Left ventricle myocardium superior (tissue), 1 donor: ENCODE measurements at places on chromosomes 5 and 9. TPM values are rescaled to one million over a fixed set of nuclear protein-coding genes. Genes with fewer than 3 reads are reported as not detected.
A peak's percentile ranks its signal among the peaks of the same experiment; 100 is the strongest.

DNAJC25 gene
- total RNA-seq = 5.3 TPM

SLC46A2 gene
- not detected for total RNA-seq

SYK gene
- total RNA-seq = 5.1 TPM

SLC45A2 gene
- not detected for total RNA-seq

SPAG8 gene
- total RNA-seq = 3.2 TPM

DNA sequence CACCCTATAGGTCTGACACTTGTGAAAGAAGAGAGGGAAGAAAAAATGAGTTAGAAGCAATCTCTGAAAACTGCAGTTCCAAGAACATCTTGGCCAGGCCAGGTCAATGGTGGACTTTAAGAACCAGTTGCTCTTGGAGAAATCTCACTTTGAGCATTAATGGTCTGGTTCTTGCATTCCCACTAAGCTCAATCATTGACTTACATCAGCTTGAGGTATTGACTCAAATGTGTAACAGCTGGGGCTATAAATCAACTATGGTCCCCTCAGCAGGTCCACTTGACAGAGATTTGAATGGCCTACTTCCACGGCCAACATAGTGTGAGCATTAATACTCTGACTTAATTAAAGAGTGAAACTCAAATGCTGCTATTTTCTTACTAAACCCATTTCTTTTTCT lies 357.8 kb upstream of the RGMB start:
- no peak for DNase-seq

DNA sequence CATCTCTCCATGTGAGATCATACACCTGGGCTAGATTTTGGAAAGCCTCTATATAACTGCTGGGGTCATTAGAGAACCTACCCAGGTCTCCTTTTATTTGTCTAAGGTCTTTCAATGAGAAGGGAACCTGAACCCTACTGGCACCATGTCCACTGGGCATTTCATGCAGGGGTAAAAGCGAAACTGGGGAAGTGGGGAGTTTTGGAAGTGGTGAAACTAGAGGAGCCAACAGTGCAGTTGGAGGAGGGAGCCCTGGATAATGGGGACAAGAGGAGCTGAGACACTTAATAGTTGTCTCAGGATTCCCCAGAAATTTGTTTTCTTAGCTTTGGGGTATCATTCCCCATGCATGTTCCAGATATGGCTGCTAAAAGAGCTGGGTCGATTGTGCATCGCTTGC lies 169.0 kb upstream of the NREP start:
- DNase-seq = no peak

DNA sequence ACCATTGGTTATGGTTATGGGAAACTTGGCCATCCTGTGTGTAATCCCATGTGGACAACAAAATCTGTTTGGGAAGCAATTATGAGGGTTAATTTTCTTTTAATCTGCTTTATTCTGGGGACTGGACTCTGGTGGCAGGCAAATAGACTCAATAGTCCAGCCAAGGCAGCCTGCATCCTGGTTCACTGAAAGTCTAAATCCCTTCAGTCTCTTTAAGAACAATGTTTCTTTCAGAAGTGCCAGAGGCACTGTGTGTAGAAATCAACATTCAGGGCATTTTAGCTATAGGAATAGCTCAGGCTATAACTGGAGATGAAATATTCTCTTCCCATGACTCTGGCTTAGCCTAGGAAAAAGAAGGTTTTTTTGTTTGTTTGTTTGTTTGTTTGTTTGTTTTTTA lies 118.0 kb downstream of the SPATA31D1 start:
- no peak for DNase-seq

GRCh38 chr5:110738503-110738811 lies 350 bp upstream of the SLC25A46 start:
- no peak for DNase-seq

GRCh38 chr9:107541523-107541922 lies 52.0 kb upstream of the KLF4 start:
- DNase-seq = no peak

DNA sequence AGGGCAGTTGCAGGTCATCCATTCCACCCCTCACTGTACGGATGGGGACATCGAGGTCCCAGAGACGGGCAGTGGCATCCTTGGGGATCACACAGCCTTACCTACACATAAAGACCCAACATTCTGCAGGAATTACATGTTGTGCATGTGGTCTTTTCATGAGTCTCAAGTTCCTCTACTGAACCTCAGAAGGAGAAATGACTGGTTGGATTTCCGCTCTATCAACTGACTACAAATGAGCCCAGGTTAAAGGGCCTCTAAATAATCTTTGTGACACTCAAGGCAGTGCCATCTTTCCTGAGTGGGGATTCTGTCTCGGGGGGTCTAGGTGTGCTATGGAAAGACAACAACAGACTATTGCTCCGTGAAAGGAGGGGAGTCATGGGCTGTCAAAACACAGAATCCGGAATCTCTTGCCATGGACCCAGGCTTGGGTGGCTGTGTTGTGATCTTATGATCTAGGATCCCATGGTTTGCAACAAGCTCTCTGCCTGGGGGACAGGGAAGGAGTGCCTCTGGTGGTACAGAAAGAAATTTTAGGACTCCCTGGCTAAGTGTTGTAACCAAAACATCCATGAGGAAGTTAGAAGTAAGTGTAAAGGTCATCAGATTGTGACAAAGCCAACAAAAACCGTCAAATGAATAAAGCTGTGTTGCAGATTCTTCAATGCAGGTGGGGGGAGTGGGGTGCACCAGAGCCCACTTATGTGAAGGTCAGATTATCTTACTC lies 1.9 kb upstream of the SLC31A2 start:
- no peak for DNase-seq

DNA sequence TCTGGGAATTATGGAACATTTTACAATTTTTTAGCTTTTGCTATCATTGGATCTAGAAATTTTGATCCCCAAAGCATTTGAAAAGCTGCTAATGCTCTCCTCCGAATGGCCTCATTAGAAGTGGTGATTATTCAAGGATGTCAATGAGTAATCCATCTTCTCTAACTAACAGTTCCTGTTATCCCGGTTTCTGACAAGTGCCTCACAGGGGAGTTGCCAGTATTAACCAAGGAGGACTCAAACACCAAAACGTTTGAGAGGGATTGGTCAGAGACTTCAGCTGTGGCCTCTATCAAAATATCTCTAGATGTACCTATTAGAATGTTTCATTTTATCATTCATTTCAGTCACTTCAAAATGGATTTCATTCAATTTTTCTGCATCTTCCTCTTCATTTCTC lies 208.3 kb upstream of the ITGA1 start:
- no peak for DNase-seq

DNA sequence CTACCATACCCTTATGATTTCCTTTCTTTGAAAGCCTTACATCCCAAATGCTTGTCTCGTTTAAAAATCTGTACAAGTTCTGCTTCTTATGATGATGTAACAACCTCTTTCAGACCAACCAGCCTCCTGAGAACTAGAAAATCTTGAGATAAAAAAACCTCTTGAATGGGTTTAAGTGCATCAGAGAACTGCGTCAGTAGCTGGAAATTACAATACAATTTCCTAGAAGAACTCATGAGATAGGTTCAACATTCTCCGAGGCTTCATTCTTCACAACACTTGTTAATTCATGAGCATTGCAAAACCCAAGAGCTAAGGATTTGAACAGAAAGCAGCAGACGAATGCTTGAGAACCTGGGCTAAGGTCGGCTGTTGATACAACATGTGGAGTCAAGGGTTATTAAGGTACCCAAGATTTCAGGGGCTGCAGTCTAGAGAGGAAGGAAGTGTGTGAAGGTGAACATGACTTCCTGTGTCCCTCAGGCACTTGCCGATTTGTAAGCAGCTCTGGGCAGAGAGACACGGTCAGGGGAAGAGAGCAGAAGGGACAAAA lies 286.0 kb downstream of the ICE1 start:
- no peak for DNase-seq

- DNase-seq = peak; percentile 27
These were observed 1.6 kb downstream of the CLPTM1L start for GRCh38 chr5:1343315-1343751.

DNA sequence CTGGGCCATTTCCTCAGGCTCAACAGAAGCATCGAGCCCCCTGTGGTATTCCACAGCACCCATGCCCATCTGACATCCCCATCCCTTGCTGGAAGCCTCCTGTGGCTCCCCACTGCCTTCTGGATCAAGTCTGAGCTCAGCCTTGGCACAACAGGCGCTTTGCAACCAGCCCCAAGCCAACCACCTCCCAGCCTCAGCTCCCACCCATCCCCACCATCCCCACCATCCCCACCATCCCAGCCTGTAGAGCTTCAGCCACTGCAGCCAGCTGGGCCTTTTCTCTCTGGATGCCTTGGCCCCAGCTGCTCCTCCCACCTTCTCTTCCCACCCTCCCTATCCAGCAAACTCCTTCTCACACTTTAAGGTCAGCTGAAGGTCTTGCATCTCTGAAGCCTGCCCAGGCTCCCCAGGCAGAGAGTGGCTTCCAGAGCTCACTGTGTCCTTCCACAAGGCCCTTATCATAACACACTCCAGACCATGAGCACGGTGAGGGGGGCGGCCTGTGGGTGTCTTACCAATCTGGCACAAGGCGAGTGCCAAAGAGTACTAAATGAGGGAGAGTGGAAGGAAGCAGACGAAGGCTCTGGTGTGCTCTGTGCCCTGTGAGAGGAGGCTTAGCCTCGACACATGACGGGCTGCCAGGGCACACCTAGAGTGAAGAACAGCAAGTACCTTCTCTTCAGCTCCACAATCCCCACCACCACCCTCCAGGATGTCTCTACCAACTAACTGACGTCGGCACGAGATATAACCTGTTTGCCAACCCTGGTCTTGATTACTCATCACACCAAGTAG lies 6.5 kb downstream of the HIGD2A start:
- DNase-seq = peak; percentile 84

DNA sequence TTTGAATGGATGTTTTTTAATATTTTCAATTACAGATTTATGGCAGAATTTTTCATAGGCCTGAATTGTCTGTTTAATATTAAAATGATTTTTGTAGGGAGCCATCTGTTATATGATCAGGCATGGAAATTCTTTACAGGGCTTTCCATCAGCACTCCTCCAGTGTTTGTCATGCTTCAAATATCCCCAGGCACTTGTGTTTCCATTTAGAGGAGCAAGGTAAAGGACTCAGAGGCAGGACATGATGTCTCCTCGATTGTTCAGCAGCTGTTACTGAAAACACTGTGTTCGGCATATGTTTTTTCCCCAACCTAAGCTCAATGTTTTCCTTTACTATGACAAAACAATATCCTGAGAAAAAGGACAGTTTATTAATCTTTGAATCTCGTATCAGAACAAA lies 172.3 kb upstream of the RFX3 start:
- DNase-seq = no peak

DNA sequence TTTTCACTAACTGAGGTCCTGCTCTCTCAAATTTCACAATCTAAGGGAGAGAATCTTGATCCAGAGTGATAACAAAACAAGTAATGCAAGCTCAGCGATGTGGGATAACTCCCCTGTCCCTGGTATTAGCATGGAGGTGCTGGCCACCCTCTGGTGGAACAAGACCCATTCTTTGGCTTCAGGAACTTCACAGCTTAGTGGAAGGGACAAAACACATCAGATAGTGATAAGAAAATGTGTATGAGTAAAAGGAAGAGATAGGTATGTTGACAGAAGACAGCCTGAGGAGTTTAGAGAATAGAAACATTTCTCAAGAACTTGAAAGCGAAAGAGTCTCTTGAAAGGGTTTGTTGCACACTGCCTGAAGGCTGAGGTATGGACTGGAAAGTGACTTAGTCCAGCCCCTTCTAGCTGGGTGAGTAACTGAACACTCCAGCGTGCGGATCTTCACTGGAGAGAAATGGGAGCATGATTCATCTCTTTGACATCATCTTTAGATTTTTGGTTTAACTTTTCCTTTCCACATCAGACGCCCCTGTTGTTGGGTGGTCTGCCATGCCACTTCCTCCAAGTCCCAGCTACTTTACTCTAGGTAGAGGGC lies 25.4 kb upstream of the ZSWIM6 start:
- DNase-seq = no peak

DNA sequence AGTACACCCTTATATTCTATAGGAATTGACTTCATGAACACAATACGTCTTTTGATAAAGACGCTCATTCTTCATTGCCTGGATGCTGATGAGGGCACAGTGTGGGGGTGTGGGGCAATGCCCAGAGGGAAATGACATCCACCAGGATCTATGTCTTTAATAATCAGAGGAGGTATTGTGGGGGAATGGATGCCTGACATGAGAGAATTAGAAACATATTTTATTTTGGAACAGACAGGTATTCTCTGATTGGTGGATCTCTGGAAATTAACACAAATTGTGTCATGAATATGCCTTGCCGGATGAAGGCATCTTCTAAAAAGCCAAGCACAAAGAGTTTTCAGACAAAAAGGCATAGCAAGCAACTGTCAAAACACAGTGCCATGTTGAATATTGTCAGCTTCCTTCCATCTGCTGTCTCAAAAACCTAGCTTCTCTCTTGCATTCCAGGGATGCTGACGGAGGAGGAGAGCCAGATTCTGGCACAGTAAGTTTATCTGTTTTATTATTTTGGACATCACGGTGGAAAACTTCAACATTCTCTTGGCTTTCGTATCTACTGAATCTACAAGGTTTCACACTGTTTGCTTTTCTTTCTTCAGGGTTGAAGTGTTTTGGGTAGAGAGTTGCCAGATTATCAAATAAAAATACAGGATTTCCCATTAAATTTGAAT lies 3.9 kb upstream of the C5orf58 start:
- no peak for DNase-seq

GRCh38 chr5:143176048-143176447 lies 227.4 kb downstream of the NR3C1 start:
- DNase-seq = no peak

DNA sequence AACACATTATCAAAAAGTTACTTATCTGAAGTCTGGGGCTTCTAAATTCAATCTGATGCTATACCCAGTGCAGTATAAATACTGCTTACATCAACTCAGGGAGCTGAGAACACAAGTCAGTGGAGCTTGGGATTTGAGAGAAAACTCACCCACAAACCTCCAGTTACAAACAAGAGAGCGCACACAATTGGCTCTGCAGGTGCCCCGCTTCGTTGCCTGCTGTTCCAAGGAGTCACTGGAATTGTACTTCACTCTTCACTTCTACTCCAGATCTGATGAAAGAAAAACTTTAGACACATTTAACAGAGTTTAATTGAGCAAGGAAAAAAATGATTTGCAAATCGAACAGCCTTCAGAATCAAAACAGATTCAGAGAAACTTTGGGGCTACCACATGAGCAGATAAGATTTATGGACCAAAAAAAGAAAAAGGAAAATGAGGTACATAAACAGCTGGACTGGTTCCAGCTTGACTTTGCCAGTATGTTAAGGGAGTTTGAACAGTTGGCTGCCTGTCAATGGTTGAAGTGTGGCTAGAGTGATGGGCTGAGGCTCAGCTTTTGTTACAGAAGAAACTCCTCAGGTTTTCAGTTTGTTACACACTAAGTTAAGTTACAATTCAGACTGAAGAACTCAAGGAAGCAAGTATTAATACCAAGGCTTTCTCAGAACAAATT lies 156.6 kb downstream of the AOPEP start:
- no peak for DNase-seq
